H4 (cell line): ENCODE measurements at places on chromosomes 6 and 20. TPM values are rescaled to one million over a fixed set of nuclear protein-coding genes. Genes with fewer than 3 reads are reported as not detected.

FRK gene
- total RNA-seq: 0.21 and 0.39 TPM in 2 replicates

DNA sequence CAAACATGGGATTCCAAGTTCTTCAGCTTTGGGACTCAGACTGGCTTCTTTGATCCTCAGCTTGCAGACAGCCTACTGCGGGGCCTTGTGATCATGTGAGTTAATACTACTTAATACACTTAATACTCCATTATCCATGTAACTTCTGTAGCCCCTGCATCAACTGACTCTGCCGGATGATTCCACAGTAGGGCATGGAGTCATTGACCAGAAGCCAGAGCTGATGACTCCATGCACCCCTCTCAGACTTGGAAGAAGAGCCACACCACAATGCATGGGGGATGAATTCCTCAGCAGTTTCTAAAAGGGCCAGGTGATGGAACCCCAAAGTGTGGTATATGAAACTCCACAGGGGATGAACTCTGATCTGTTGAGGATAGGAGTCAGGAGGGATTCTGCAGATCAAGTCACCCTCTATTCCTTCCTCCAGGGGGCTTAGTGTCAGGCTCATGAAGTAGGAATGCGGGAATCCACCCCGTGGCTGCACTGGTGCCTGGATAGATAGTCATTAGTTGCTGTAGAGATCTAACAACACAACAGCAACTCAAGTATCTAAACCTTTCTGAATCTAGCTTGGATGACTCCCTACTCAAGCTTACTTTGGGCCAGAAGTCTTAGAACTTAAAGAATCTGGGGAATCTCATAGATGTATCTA, 70.2 kb downstream of the GPR6 start:
- DNase-seq: no peak

DNA sequence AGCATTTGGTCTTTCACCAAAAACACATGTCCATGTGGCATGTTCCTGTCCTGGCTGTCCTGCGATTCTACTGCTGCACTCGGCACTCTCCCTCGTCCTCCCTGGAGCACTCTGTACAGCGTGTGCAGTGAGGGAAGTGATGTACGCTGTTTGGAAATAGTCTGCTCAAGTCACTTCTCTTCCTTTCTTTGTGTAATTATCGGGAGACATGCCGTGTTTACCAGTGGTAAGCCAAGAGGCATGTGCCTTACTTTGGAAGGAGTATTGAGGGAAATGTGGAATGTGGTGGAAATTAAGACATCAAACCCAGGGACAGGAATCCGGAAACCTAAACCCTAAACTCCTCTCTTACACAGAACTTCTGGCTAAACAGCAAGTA, 268.5 kb upstream of the FOXQ1 start:
- DNase-seq: no peak

DNA sequence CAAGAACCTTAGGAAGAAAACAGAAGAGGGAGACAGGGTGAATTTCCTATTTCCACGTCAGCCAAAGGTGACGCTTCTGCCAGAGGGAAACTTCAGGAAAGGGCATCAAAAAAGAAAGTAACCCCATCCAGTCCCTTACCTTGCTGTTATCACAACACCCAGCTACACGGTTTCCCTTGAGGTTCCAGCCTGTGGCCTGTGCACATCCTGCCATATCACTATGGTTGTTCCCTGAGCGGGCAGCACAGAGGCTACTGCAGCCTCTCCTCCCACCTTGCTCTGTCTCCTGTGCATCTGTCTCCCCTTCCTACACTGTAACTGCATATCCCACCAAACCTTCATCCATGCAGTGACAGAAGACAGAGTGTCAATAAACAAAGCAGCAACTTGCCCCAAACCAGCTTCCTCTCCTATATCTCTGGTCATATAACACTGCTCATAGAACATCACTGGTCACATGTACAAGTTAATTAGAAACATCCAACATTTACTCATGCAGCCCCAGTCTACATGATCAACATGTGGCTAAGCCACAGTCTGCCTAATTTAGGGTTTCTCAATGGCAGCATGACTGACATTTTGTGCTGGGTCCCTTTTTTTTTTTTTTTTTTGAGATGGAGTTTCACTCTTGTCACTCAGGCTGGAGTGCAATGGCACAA, 54.7 kb downstream of the GFOD1 start:
- no peak for DNase-seq

GRCh38 chr6:84687431-84687830, 77.0 kb downstream of the TBX18 start:
- no peak for DNase-seq

GRCh38 chr6:16758163-16758975, 2.9 kb downstream of the ATXN1 start:
- no peak for DNase-seq

GRCh38 chr6:115485400-115485799, 575.3 kb downstream of the FRK start:
- no peak for DNase-seq

KCNK16 gene
- not detected in 2 replicates for total RNA-seq

DNA sequence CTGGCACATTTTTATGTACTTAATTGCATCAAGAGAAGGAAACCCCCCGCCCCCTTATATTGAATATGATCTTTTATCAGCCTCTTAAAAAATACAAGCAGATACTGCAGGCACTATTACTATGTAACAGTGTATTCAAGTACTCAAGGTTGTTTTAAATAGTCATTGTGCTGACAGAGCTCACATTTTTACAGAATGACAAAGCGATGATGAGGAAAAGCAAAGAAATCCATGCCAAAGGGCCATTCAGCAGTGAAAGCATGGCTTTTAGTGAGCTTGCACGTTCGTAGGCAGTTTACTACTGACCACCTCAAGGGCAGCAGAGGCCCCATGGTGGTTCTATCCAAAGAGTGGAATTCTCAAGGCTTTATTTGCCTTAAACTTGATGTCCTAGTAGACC, 146.8 kb downstream of the RPS12 start:
- DNase-seq: no peak

LY6G6C gene
- not detected in 2 replicates for total RNA-seq

RIPOR3 gene
- 0.14 and 0.58 TPM in 2 replicates for total RNA-seq
